Endothelial cell (in vitro differentiated cells): ENCODE measurements at places on chromosomes 5 and 9.
A peak's percentile ranks its signal among the peaks of the same experiment; 100 is the strongest.

DNA sequence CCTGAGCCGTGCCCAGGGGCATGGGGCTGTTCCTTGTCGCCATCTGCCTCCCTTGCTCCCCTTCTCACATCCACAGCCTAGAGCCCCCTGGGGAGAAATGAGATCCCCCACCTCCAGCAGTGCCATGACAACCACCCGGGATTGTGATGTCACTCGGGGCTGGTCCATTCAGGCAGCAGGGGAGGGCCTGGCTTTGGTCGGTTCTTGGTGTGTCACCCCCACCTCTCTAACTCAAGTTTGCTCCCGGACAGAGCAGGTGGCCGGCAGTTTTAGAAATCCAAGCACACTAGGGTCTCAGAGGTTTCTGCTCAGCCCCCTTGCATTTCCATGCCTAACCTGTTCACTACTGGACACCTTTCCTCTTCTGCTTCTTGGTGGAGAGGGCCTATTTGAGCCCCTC, at the start of gene ACTL7B:
TSS of gene ACTL7B (minus strand) at position 99 of the 400 bp plus-strand sequence. CDS start at position 43, 56 bp downstream.
- DNase-seq: no peak

DNA sequence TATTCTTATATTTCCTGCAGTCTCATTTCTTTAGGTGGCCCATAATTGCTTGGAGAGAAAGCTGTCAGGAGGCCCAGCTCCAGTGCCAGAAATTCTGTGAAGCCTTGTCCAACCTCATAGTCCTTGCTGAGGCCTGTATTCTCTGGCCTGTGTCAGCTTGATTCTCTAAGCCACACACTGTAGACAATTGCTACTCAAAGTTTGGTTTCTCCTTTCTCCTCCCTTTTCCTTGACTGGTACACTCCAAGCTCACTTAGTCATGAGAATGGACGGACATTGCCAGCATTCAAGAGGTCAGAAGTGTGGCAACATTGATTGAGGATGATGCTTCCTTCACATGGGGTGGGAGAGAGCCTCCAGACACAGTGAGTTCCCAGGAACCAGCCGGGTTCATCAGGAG, 71.3 kb upstream of the CXCL14 start:
- DNase-seq: no peak

- DNase-seq: peak; percentile 58
Measured at GRCh38 chr5:171342362-171343111, 33.5 kb downstream of the TLX3 start.

- DNase-seq: no peak
Measured at GRCh38 chr5:71830681-71831539, 111.8 kb downstream of the CARTPT start.

- no peak for DNase-seq
Measured at GRCh38 chr9:127826253-127826913, 23.7 kb downstream of the FPGS start.

GRCh38 chr9:113416149-113416721, 5.7 kb downstream of the C9orf43 start:
- DNase-seq: no peak

DNA sequence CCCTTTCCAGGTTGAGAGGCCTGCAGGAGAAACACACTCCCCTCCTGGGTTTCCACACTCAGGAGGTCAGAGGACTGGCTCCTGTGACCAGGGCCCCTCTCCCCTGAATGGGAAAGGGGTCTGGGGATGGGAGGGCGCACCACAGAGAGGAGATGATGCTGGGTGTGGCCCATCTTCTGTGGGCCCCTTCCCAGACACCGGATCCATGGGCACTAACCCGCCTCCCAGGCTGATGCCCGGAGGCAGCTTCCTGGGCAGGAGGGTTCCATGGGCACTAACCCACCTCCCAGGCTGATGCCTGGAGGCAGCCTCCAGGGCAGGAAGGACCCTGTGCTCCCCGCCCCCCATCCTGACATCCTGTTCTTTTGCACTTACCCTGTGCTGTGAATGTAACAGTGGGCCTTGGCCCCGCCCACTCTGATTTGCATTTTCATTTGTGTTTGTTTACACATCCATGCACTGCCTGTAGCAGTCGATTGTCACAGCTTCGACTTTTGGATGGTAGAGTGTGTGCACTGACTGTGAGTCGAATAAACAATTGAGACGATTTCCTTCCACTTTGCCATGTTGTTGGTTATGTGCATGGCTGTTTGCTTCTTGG, 9.3 kb upstream of the DOLPP1 start:
- DNase-seq: peak; percentile 59

DNA sequence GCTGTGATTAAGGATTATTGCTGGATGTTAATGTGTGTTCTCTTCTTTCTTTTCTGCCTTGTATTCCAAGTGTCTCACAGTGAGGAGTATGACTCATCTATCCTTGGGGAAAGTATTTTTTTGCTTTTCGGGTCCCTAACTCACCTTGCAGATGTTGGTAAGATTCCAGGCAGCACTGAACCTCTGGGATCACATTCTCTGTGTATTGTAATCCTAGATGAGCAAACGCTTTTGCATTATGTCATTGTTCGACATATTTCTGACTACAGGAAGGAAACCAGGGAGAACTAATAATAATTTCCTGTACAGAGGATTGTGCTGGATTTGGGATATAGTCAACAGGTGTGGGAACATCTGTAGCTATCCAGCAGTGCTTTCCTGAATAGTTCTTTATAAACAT, 246.1 kb upstream of the TUT7 start:
- no peak for DNase-seq

GRCh38 chr9:98430535-98431292, 175.3 kb upstream of the TBC1D2 start:
- DNase-seq: no peak

- DNase-seq: no peak
Measured at GRCh38 chr5:157357823-157358222, 91.9 kb downstream of the CYFIP2 start.
